ENCODE measurements at places on chromosomes 6 and 20.

DNA sequence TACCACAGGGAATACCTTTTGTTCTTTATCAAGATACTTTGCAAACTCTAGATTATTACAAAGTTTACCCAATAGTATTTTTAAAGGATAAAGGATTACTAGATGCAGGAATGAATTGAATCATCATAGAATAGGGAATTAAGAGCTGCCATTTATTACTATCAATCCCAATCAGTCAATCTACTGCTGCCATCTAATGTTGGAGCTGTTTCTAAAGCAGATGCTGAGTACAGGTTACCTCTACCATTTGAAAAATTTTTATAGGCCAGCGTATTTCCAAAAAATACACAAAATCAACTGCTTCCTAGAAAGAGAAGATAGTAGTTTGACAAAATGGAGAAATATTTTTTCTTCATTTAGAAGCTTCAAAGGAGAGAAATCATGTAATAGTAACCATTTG is 520.4 kb downstream of the ADGRB3 start:
- no peak for DNase-seq

DNA sequence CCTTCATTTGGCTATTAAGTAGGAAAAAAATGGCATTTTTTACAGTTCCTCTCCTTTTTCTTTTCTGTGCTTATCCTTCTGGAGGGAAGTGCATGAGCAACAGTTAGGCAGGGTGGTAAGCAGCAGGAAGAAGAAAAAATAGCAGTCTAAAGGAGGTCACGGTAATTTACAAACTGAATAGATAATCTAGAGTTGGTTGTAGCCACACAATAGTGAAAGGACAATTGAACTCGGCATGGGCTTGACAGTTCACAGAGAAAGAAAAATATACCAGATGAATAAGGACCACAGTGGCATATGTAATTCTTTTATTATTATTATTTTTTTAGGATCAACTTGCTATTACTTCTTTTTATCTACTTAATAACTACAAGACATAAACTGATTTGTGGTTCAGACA is 358.6 kb downstream of the BTBD9 start:
- DNase-seq, result no peak

DNA sequence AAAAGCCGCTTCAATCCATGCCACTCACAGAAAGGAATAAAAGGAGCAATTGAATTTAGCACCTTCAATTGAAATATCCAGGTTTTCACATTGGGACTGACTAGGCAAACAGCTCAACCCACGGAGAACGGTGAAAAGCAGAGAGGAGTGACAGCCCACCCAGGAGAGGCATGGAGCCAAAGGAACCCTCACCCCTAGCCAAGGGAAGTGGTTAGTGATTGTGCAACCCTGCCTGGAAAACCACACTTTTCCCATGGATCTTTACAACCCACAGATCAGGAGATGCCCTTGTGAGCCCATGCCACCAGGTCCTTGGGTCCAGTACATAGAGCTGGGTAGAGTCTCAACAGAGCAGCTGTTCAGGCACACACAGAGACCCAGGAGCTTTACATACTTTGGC is 911.8 kb downstream of the EPHA7 start:
- DNase-seq, result no peak

GRCh38 chr20:55160037-55160436 is 684.6 kb downstream of the DOK5 start:
- DNase-seq, result no peak

GRCh38 chr6:132490478-132491204 is 22.3 kb downstream of the STX7 start:
- no peak for DNase-seq

DNA sequence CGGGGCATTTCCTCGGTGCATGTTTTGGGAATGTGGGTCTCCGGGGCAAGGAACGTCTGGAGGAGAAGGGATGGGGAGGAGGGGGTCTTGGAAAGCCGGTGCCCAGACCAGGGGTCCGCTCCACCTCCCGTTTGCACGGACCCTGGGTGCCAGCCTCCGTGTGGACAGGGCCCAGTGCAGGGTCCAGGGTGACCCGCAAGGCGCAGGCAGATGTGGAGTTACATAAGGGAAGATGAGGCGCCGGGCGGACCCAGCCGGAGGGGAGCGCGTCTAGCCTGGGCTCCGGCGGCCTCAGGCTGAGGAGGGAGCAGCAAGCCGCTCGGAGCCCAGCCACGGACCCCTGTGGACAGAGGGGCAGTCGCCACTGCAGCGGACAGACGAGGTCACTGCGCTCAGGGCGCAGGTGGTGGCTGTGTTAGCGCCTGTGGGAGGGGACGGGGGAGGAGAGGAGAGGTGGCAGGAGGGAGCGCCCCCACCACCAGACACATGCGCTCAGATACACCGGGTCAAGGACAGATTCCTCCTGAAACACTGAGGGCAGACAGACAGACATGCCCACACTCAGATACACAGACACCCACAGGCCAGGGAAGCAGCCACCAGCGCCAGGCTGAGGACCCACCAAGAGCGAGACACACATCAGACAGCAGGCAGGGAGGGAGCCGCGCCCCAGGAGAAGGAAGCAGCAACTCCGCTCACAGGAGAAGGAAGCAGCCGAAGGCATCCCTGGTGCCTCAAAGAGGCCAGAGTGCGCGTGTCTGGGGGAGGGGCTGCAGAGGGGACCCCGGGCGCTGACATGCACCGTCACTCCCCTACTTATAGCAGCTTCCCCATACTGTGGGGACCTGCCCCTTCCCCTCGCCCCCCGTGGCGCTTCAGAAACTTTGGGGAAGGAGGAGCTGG is 839 bp upstream of the HRH3 start:
- no peak for DNase-seq

- no peak for DNase-seq
Observed at GRCh38 chr6:89925826-89926225, 31.6 kb downstream of the GJA10 start.

DNA sequence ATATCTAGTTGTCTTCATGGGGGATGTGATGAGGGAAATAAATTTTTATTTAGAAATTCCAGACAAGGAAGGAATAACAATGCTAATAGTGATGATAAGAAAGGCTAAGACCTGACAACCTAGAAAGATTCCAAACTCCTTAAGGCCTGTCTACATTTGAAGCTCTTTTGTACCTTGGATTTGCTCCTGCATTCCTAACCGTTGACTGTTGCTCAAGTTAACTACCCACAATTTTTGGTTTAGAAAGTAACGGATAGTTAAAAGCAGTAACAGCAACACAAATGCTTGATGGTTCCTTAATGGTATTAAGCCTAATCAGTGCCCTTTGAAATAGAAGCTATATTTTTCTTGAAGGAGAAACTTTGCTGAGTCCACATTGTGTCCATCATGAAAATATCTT is 52.9 kb downstream of the TRMT11 start:
- DNase-seq, result no peak

- no peak for DNase-seq
Observed at GRCh38 chr6:150846641-150847040, 18.9 kb upstream of the MTHFD1L start.

- no peak for DNase-seq
Observed at GRCh38 chr6:100246206-100246605, 218.5 kb downstream of the SIM1 start.

DNA sequence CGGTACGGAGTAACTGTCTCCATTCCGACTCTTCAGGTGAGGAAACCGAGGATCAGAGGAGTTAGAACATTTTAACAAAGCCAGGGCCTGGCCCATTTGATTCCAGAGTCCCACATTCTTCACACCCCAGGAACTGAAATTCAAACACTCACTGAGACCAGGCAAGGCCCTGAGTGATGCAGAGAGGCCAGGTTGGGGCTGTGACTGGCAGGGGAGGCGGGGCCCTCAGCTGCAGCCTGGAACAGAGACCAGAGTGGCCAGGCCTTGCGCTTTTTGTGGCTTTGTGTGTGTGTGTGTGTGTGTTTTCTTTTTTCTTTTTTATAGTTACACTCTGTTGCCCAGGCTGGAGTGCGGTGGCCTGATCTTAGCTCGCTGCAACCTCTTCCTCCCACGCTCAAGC is 57.2 kb downstream of the BCAS4 start:
- DNase-seq, result no peak

DNA sequence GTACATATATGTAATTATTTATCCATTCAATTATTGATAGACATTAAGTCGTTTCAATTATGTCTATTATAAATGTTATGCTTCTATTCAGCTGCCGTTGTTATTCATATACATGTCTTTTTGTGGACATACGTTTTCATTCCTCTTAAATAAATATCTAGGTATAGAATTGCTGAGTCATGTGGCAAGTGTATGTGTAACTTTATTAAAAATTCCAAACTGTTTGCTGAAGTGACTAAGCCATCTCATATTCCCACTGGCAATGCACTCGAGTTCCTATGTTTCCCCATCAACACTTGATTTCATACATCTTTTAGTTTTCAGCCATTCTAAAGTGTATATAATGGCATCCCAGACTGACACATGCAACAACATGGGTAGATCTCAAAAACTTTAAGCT is 739.7 kb upstream of the POU3F2 start:
- no peak for DNase-seq

Measured in GM12864 (cell line).